NCI-H2081 (cell line): ENCODE measurements at places on chromosomes 13 and 19.

- DNase-seq, result no peak
Observed at GRCh38 chr13:44236801-44237207, 136.8 kb upstream of the SERP2 start.

- no peak for DNase-seq
Observed at GRCh38 chr13:113763961-113764792, 5.2 kb downstream of the TMEM255B start.

DNA sequence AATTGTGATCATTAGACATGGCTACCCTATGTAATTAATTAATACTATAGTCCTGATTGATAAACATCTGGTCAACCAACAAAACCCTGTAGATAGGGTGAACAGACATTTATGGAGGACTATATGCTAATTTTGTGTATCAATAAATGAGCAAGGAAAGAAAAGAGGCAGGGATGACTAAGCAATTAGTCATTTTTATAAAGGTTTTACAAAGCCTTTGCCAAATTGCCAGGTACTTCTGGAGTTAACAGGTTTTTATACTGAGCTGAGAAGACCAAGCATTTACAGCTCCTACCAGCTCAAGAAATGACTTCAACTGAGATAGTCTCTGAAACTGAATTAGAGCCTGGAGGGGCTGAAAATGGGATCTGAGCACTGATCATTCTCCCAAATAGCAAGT, 186.8 kb upstream of the PRR20A start:
- DNase-seq, result no peak

- no peak for DNase-seq
Observed at GRCh38 chr13:112353856-112354255, 22.3 kb upstream of the SPACA7 start.

GRCh38 chr19:20124879-20125278, 42.1 kb upstream of the ZNF486 start:
- DNase-seq, result no peak

DNA sequence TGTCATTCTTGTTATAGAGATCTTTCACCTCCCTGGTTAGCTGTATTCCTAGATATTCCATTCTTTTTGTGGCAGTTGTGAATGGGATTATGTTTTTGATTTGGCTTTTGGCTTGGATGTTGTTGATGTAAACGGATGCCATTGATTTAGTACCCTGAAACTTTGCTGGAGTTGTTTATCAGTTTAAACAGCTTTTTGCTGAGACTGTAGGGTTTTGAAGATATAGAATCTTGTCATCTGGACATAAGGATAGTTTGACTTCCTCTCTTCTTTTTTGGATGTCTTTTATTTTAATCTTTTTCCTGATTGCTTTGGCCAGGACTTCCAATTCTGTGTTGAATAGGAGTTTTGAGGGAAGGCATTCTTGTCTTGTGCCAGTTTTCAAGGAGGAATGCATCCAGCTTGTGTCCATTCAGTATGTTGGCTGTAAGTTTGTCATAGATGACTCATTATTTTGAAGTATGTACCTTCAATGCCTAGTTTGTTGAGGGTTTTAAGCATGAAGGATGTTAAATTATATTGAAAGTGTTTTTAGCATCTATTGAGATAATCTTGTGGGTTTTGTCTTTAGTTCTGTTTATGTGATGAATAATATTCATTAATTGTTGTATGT, 16.8 kb downstream of the ZNF431 start:
- no peak for DNase-seq

DNA sequence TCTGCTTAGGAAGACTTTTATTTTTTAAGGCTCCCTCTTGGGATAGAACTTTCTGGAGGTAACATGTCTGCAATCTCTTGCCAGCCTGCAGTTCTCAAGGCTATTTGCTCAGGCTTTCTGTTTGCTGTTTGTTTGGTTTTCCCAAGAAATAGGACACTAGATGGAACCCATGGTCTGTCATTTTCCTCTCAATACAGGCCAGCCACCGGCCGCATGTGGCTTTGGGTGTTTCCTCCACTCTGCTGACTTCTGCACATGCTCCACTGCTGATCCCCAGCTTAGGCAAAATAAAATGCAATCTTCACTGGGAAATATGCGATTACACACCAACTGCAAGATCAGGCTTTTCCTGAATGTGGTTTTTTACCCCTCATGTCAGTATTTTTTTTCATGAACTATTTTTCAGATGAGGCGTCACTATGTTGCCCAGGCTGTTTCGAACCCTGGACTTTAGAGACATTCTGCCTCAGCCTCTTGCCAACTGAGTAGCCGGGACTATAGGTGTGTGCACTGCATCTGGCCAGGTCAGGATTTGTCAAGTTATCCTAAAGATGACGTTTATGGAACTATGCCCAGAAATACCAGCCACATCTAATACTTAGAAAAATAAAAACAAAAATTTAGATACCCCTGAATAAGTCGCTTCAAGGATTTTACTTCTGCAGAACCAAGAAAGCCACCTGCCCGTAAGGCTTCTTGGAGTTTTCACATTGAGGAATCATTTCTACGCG, 94.3 kb upstream of the PABPC3 start:
- DNase-seq, result no peak

- no peak for DNase-seq
Observed at GRCh38 chr13:43297967-43298678, 274.7 kb downstream of the DNAJC15 start.

GRCh38 chr19:3778899-3779723, 7.1 kb downstream of the MATK start:
- no peak for DNase-seq

- no peak for DNase-seq
Observed at GRCh38 chr13:51822106-51822815, 18.3 kb upstream of the DHRS12 start.

DNA sequence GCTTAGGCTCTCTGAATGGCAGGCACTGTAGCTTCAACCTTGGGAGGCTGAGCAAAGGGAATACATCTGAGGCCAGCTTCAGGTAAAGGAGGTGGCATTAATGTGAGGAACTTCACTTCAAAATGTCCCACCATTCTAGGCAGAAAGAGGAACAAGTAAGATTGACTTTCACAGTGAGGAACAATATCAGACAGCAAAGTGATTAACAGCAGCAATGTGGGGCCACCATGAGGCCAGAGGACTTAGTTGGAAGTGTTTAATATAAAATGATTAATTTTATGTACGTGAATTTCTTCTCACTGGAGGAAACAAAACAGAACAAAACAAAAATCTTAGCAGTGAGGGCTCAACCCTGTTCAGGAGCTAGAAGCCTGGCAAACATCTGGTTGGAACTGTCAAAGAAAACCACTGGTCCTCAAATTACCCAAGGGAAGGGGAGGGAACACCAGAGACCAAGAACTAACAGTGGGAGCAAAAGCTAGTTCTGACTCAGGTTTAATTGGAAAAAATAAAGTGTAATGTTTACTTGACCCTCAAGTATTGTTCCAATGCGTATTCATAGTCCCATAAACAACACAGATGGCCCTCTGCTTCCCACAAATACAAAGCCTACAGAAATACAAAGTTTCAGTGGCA, 43.9 kb upstream of the FRY start:
- no peak for DNase-seq

DNA sequence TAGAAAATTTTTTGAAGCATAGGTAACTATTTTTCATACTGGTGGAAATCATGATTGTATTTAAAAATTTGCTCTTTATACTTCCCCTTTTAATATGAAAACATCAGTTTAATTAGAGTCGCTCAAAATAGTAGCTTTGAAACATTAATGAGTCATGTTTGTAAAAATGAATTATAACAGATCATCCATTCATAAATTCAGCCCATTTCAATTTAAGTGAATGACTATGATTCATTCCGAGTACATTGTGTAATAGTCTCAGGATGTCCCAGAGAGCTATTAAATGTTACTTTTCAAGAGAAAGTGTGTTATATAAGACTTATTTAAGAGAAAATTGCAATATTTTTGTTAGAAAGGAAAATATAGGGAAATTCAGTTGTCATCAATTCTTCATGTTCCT, 111.0 kb downstream of the FNDC3A start:
- no peak for DNase-seq

DNA sequence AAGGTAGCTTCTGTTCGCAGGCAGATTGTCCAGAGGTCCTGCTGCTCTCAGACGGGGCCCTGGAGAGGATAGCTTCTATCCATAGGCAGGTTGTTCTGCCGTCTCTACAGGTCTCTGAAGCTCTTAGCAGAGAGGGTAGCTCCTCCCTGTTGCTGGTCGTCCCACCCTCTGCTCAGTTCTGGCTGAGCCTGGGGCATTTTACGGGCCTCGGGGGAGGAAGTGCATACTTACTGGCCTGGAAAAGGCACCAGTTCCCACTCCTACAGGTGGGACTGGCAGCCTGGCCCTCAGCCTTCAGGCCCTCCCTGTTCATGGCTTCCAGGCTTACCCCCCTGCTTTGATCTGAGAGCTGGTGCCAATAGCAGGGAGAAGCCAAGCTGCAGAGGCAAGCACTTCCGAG, 42.3 kb downstream of the USPL1 start:
- no peak for DNase-seq

GRCh38 chr13:112453207-112453829, 77.2 kb downstream of the SPACA7 start:
- no peak for DNase-seq

GRCh38 chr19:15562861-15563260, 52.2 kb upstream of the CYP4F8 start:
- DNase-seq, result no peak

GRCh38 chr19:919199-920050, 2.3 kb downstream of the KISS1R start:
- DNase-seq, result peak; percentile 44

- no peak for DNase-seq
Observed at GRCh38 chr13:54574791-54575190, 1546.2 kb downstream of the OLFM4 start.

- DNase-seq, result no peak
Observed at GRCh38 chr13:49791315-49791710, 1.2 kb downstream of the KPNA3 start.

DNA sequence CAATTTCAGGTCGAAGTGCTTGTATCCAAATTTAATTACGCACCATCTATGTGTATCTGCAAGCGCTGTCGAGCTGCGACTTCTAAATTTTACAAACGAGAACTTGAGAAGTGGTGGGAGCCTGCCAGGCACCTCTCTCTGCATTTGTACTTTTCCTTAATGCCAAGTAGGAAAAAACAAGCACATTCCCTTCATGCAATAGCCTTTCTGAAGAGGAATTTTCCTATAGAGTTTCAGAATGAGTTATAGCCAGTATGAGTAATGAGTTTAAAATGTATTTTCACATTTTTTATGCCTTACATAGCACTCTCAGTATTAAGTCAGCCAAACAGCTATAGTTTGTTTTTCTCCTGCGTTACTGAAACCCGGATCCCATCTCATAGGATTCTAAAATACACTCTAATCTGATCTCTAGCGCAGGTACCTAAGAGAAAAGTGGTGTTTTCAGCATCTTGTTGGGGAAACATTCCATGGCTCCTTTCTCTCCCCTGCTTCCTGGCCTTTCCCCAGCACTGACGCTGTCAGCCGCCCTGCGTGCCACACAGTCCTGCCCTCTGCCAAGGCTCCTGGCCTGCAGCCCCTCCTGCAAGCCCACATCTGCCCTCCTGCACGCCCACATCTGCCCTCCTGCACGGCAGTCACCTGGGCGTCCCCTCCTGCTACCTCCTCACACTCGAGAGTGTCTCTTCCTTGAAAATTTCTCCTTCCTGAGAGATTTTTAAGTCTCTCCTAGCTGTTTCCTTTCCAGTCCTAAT, 526.9 kb downstream of the MYO16 start:
- no peak for DNase-seq

GRCh38 chr13:43522788-43523187, 264.0 kb downstream of the ENOX1 start:
- no peak for DNase-seq

DNA sequence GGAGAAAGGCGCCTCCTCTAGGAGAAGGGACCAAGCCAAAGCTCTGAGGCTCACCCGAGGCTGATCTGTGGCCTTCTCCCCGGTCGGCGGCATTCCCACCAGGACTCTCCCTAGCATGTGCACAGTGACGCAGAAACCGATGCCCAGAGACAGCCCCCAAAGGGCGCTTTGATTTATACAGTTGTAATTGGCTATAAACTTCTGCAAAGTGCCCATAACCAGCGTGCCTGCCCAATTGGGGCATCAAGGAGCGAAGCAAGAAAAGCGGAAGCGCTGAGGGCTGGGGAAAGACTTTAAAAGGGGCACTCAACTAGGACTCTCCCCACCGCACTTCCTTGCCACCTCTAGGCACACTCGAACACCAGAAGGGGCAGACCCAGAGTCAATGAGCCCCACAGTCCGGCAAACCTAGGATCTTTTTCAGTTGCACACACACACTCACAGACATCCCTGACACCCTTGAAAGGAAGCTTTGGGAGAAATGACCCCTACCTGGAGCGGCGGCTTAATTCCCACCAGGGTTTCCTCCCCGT, 1.8 kb downstream of the CDX2 start:
- DNase-seq, result no peak

DNA sequence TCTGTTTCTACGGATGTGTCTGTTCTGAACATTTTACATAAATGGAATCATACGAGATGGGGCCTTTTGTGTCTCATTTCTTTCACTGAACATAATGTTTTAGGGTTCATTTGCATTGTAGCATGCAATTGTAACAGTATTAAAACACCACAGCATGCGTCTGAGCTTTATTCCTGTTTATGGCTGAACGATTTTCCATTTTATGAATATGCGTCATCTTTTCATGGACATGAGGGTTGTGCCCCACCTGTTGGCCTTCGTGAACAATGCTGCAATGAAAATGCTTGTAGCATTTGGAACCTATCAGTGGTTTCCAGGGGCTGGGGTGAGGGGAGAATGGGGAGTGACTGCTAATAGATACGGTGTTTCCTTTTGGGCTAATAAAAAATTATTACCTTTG, 5.1 kb downstream of the OR10H1 start:
- DNase-seq, result no peak

GRCh38 chr19:6414793-6415590, 9.6 kb downstream of the KHSRP start:
- no peak for DNase-seq

DNA sequence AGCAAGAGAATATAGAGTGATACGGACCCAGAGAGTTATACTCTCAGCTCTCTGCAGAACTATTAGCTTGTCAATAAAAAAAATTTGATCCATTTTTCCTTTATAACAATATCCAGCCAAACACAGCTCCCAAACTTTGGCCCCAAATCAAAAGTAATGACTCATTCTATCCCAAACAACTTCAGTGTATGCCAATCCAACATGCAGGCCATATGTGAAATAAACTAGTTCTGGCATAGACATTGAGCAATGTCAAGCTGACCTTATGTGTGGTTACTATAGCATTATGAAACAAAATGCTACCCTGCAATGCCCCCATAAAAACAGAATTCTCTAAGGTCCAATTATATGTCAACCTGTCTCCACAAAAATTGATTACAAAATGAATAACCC, 209.5 kb downstream of the DNAJC15 start:
- no peak for DNase-seq

DNA sequence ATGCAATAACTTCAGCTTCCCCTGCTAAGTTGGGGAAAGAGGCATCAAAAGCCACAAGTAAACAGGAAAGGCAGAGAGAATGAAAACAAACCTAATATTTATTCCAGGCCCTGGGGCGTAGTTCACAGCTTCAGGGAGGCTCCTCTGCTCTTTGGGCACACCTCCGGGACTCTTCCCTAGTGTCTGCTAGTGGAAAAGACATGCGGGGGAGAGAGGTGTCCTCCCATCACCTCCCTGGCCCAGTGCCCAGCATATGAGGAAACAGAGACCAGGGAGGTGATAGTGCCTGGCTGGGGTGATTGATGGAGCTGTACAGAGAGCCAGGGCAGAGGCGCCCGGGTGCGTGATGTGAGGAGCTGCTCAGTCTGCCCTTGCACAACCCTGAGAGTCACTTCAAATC, 71.0 kb downstream of the RASL11A start:
- DNase-seq, result no peak
